Spinal cord (tissue), 10 donors: ENCODE measurements at places on chromosomes 3 and 15. TPM values are rescaled to one million over a fixed set of nuclear protein-coding genes. Genes with fewer than 3 reads are reported as not detected.

The CPN2 gene
- total RNA-seq = not detected

The GP9 gene
- total RNA-seq = 0.72 TPM

The ACTC1 gene
- 2.0 TPM for total RNA-seq

The CD96 gene
- total RNA-seq = 0.28 TPM

The EPHB3 gene
- total RNA-seq = 11.7 TPM

The ISG20 gene
- 2.0 TPM for total RNA-seq

The CHRNA7 gene
- 14.3 TPM for total RNA-seq

The PFKFB4 gene
- total RNA-seq = 15.3 TPM

The SLC22A13 gene
- 0.40 TPM for total RNA-seq

The CACNA2D3 gene
- 14.1 TPM for total RNA-seq

The COL6A5 gene
- total RNA-seq = 0.06 TPM

The SMAD6 gene
- total RNA-seq = 8.6 TPM

The RETNLB gene
- not detected for total RNA-seq

The TMEM207 gene
- not detected for total RNA-seq

The PLA2G4D gene
- total RNA-seq = 0.10 TPM

The ZNF609 gene
- 20.9 TPM for total RNA-seq

The DUOXA1 gene
- total RNA-seq = not detected

The REC114 gene
- not detected for total RNA-seq

The OIP5 gene
- total RNA-seq = 5.5 TPM

The ABHD10 gene
- total RNA-seq = 49.2 TPM

The GPR176 gene
- total RNA-seq = 13.7 TPM

The BAHD1 gene
- total RNA-seq = 6.2 TPM

The GLT8D1 gene
- 114 TPM for total RNA-seq
